ENCODE measurements at places on chromosomes 12 and 14.

GRCh38 chr12:52774629-52775250, 2.4 kb downstream of the KRT76 start:
- DNase-seq = no peak

- DNase-seq = no peak
Measured at GRCh38 chr12:88242571-88242925, 100.4 kb downstream of the TMTC3 start.

DNA sequence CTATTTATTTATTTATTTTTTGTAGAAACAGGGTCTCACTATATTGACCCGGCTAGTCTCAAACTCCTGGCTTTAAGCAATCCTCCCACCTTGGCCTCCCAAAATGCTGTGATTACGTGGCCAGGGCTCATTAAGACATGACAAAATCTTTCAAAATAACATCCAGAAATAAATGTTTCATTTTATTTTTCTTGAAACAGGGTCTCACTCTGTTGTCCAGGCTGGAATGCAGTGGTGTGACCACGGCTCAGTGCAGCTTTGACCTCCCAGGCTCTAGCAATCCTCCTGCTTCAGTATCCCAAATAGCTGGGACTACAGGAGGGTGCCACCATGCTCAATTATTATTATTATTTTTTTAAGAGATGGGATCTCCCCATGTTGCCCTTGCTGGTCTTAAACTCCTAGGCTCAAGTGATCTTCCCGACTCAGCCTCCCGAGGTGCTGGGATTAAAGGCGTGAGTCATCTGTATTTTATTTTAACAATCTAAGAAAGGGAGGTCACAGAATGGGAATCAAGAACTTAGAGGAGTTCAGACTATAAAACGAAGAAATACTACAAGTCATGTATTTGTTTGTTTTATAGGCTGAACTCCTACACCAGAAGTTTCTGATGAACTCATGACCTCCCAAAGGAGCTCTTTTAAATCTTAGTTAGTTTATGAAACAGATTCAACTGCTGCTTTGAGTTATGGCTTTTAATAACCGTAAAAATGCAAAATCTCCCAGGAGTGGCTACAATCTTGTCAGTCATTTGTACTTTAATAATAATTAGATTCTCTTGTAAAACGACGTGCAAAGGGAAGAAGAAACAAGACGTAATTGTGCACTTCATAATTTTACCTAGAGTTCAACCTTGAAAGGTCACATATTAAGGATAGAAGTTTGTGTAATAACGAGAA, 2.1 kb upstream of the TMEM263 start:
- no peak for DNase-seq

GRCh38 chr14:100386121-100386520, 63.0 kb downstream of the SLC25A47 start:
- no peak for DNase-seq

DNA sequence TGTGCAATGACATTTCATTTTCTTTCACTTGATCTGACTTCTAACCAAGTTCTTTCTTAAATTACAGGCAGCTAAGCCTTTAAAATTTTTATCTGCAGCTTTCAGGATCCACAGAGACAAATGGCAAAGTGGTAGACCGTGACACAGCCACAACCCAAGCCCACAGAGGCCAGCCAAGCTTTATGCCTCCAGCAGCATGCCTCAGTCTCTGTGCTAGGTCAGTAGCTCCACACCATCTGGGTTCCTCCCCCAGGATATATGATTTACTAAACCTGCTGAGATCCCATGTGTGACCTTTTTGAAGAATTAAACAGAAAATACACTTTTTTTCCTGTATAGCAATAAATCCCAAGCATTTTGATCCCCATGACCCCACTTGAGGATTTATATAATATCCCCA, 290.4 kb upstream of the CAND1 start:
- DNase-seq = no peak

GRCh38 chr14:86057018-86057667, 527.2 kb downstream of the FLRT2 start:
- no peak for DNase-seq

DNA sequence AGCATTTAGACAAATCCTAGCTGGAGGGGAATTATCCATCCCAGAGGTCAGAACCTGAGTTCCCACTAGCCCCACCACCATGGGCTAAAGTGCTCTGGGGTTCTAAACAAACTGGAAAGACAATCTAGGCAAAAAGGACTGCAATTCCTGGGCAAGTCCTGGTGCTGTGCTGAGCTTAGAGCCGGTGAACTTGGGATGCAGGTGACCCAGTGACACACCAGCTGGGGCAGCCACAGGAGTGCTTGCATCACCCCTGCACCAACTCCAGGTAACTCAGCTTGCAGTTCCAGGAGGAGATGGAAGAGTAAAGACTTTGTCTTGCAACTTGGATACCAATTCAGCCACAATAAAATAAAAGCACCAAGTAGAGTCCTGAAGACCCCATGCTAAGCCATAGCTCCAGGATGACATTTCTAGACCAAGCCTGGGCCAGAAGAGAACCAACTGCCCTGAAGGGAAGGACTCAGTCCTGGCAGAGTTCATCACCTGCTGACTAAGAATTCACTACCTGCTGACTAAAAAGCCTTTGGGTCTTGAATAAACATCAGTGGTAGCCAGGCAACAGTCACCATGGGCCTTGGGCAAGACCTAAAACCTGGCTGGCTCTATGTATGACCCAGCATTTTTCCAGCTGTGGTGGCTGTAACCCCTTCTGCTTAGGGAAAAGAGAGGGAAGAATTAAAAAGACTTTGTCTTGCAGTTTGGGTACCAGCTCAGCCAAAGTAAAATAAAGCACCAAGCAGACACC, 223.4 kb upstream of the DIO2 start:
- DNase-seq = no peak

DNA sequence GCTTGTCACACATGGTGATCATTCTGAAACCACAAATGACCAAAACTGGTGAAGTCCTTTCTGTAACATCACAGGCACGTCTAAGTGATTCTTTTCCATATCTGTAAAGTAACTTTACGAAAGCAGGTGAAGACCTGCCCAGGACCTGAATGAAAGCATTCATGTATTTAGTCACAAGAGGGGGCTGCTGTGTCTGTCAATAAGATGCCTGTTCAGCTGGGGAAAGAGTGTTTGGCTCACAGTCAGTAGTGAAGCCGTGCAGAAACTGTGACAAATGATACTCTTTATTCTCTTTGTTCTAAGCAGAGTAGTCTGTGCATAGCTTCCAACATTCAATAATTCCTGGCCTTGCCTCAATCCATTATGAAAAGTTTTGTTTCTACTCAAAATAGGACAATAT, 373.5 kb upstream of the OR4E1 start:
- no peak for DNase-seq

- no peak for DNase-seq
Measured at GRCh38 chr14:22538671-22539228, 50.3 kb downstream of the DAD1 start.

DNA sequence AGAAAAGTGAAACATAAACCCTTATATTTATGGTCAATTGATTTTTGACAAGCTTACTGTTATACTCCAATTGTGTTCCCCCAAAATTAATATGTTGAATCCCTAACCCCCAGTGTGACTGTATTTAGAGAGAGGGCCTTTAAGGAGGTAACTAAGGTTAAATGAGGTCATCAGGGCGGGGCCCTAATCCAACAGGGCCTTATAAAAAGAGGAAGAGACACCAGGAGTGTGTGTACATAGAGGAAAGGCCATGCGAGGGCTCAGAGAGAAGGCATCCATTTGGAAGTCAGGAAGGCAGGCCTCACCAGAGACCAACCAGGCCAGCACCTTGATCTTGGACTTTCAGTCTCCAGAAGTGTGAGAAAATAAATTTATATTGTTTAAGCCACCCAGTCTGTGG, 6.5 kb upstream of the VTI1B start:
- no peak for DNase-seq

GRCh38 chr14:93713726-93714405, 74.4 kb downstream of the PRIMA1 start:
- DNase-seq = peak; percentile 70

- DNase-seq = no peak
Measured at GRCh38 chr12:2477009-2477766, 317.6 kb upstream of the FKBP4 start.

DNA sequence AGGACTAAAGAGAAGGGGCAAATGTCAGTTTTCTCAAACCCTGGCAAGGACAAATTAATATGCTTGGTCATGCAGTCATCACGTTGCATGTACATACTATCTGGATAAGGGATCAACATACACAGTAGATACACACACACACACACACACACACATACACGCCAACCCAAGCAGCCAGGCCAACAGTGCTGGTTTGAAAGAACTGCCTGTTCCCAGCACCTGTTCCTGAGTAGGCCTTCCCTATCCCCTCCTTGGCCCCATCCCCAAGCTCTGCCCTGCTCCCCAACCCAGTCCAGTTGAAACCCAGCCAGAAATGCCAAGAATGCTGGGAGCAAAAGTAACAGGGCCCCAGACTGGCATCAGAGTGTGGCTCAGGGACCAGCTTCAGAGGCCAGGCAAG, 4.4 kb downstream of the ITGA7 start:
- no peak for DNase-seq

DNA sequence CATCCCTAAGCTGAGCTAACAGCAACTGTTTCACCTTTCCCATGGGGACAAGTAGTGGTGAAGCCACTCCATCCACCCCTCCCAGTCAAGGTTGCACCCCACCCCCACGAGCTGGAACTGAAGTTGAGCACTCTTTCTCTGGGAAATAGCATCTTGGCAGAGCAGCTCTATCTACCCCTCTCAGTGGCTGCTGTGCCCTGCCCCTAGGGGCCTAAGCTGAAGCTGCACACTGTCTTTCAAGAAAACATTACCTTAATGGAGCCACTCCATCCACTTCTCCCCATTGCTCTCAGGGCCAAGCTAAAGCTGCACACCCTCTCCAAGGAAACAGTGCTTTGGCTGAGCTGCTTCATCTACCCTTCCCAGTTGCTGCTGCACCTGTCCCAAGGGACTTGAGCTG, 170.6 kb upstream of the CCDC196 start:
- no peak for DNase-seq

DNA sequence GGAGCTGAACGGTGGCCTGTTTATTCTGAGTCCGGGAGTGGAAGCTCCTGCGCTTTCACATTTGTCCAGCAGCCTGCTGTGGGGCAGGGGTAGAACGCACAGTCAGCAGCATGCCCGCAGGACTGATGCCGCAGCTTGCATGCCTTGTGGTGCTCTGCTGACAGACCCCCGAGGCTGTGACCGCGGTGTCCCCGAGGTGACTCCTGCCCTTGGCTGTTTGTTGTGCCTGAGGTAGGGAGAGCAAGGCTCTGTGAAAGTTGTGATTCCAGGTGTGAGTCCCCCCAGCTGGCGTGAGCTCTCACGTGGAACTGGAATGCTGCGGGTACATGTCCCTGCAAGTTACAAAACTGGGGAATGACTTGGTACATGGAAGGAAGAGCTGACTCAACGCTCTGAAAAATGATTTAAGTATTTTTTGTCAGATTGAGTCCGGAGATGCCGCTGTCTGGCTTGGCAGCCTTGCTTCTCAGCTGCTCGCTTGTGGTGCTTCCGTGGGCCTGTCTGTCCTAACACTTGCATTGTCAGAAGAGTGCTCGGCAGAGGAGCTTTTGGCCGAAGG, 18.1 kb downstream of the MLXIP start:
- DNase-seq = no peak

GRCh38 chr12:104503191-104503590, 46.4 kb downstream of the CHST11 start:
- DNase-seq = no peak

DNA sequence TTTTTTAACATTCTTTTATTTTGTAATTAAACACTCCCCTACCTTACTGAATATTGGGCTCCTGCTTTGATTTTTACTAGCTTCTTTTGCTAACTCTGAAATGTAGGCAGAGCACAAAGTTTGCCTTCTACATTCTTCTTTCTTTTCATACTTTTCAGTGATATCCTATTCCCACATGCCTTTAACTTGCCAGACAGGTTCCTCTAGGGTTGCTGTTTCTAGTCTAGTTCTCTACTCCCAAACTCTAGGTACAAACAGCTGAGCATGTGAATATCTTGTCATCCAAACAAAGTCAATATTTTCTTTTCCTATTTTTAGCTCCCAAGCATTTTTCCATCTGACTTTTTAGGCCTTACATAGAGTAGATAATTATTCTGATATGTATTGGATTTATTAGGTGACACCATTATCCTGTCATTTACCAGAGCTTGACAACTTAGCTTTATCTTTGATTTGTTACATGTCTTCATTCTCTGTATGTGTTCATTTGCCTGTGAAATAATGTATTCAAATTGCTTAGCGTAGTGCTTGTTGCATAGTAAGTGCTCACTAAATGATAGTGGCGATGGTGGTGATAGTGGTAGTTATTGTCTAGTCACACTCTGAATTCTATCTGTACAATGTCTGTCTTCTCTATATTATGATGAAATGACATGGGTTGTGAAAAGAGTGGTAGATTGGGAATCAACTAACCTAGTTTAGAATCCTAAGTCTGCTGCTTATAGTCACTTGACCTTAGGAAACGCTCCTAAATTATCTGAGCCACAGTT, 73.6 kb upstream of the DNM1L start:
- DNase-seq = no peak

DNA sequence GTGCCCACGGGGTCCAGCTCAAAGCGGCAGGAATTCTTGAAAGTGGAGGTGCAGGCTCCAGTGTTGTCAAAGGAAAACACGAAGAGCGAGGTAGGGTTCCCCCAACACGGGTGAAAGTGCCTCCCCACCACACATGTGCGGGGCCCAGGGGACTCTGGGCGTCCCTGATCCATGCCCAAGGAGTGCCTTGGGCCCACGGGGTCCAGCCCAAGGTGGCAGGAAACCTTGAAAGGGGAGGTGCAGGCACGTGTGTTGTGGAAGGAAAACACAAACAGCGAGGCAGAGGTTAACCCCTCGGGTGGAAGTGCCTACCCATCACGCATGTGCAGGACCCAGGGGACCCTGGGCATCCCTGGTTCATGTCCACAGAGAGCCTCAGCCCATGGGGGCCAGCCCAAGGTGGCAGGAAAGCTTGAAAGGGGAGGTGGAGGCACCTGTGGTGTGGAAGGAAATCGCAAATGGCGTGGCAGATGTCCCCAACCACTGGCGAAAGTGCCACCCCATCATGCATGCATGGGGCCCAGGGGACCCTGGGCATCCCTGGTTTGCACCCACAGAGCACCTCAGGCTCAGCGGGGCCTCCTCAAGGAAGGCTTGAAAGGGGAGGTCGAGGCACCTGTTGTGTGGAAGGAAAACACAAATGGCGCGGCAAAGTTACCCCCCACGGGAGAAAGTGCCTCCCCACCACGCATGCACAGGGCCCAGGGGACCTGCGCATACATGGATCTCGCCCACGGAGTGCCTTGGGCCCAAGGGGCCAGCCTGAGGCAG, 584.6 kb downstream of the ALG10 start:
- DNase-seq = no peak

GRCh38 chr12:41339784-41340183, 151.7 kb downstream of the PDZRN4 start:
- DNase-seq = no peak

- DNase-seq = no peak
Measured at GRCh38 chr12:70698345-70698744, 61.1 kb upstream of the PTPRB start.
